ENCODE measurements at places on chromosomes 1 and 21.

- no peak for DNase-seq
Observed at GRCh38 chr1:85153149-85153891, 47.5 kb downstream of the SYDE2 start.

DNA sequence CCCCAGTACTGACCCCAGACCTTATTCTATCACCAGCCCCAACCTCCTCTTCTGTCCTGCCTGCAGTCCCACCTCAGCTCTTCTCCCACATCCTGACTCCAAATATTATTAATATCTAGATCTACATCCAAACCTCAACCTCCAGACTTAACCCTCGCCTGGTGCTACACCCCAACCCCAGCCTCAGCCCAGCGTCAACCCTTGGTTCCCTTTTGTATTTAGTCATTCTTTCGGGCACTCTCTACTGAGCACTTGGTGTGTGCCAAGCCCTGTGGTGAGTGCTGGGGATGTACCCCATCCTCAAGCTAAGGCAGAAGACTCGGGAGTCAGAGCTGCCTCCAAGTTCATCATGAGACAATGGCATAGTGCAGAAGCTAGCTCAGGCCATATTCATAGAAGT, 1.1 kb downstream of the SHISAL2A start:
- DNase-seq: no peak

GRCh38 chr1:30952098-30952497, 43.5 kb upstream of the SDC3 start:
- DNase-seq: no peak

GRCh38 chr1:37989361-37989930, 376 bp downstream of the SF3A3 start:
- DNase-seq: no peak

GRCh38 chr21:37682966-37683365, 233.3 kb downstream of the KCNJ6 start:
- no peak for DNase-seq

GRCh38 chr21:15468368-15468767, 261.4 kb upstream of the USP25 start:
- DNase-seq: no peak

DNA sequence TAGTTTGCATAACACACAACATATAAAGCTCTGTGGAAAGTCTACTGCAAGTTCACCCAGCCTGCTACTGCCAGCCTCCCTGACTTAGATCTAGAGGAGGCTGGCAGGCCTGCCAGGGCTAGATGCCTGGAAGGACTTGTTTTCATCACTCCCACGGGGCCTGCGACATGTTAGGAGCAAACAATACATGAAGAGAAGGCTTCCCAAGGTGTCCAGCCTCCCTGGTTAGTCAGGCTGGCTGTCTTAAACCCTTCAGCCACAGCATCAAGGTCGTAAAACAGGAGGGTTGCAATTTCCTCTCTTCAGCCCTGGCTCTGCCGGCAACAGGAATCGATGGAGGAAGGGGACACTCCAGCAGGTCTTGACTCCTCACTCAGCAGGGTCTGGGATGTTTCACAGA, 104.5 kb downstream of the NGF start:
- no peak for DNase-seq

GRCh38 chr1:151909167-151910149, at the start of gene THEM4:
THEM4 (minus strand) TSS chr1:151909511; CDS start chr1:151909458, 53 bp downstream.
- DNase-seq: peak; percentile 16

DNA sequence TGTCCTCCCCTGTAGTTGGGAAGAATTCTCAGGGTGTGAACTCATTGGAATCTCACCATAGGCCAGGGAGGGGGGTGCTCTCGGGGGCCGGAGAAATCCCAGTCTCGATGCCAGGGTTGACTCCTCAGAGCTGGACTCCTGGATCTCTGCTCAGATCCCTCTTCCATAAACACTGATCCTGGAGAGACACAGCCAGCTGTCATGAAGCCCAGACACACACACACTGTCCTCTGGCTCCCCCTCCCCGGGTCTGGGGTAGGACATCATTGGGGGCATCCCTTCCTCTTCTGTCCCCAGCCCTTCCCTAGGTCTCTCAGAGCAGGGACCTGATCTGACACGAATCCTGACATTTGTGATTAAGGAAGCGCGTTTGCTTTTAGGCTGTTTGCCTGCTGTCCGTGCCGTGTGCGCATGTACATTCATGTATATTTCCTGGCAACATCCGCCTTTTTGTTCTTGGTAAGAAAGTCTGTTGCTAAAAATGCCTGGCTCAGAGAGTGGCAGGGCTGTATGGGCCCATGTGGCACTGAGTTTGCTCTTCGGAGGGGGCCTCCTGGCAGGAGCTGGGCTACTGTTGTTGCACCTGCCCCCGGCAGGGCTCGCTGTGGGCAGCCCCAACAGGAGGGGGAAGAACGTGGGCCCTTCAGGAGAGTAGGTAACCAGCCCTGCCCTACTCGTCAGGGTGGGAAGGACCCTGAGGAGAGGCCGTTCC, 45.4 kb upstream of the SELENON start:
- no peak for DNase-seq

DNA sequence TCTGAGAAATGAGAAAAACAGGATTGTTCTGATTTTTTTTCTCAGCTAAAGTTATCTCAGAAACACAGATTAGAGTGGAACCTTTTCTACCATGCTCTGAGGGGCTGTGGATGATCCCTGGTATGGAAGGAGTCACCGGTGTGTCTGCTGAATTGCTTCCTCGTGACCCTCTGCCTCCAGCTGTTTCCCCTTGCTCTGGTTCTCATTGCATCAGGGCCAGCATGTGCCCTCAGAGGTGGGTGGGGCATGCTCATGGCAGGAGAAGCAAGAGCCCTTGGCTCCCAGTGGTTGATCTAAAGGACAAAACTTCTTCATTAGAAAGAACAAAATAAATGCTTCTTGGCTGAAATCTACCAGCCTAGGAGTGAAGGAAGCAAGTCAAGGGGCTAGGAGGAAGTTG, 183.2 kb upstream of the HMCN1 start:
- no peak for DNase-seq

DNA sequence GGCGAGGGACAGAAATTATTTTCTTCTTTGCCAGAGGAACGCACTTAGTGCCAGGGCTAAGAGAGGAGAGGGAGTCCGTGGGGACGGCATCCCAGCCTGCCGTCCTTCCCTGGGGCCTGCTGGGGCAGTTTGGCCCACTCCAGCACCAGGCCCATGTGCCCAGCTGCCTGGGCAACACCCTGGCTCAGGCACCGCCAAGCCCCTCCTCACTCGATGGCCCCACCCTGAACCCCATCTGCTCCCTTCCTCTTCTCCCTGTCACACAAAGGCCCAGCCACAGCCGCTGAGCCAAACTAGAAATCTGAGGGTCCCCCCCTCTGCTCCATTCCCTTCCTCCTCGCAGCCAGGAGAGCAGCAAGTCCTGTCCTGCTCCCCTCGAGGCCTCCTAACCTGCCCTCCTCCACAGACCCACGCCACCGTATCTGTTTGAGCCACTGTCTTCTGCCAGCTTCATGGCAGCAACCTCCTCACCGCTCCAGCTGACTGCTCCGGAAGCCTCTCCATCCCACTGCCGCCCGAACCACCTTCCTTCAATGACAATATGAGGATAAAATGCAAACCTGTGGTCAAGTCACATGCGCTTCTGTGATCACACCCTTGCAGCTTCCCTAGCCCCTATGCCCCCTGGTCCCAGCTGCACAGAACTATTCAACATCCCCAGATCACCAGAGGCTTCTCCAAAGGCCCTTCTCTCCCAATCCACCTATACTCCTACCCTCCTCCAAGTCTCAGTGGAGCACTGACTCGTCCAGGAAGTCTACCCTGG, 8.4 kb upstream of the TNNI1 start:
- no peak for DNase-seq

DNA sequence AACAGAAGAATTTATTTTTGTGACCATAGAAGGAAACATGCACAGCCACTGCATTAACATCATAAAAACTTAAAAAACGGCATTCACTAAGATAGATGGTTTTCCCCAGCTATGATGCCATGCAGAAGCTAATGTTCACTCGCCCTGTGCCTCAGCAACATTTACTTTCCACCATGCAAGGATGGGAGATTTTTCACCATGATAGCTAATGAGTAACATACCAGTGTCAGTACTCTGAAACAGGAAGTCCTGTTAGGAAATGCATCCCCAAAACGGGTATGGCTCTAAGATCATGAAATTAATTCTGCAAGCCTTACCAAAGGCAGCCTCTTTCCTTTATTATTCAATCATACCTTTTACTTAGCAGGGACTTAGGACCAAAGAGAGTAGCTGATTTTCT, 17.5 kb upstream of the VAMP3 start:
- DNase-seq: no peak

- no peak for DNase-seq
Observed at GRCh38 chr1:28241638-28242241, 5.8 kb downstream of the ATP5IF1 start.

- no peak for DNase-seq
Observed at GRCh38 chr1:163774401-163774945, 452.7 kb downstream of the NUF2 start.

DNA sequence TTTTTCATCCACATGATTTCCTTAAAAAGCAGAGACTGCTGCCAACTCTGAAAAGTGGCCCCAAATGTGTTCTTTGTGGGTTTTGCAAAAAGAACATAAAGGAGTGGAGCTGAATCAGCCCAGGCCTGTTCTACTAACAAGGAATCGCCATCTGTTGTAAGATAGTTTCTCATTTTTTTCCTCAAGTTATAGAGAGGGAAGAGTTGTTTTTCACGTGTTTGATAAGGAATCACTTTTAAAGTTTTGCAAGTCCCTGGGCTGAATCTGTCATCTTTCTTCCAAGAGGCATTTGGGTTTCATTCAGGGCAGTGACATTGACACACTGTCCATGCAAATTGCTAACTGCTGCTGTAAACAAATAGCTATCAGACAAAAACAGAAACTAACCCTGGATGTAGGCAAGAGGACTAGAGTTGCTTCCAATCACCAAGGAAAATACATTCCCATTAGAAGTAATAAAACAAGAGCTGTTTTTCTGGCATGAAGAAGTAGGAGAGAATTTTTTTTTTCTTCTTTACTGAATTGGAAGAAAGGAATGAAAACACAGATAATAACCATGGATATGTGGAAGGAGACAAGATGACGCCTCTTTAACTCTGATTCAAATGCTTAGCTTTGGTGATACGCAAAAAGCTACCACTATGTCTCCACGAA, 58.8 kb upstream of the TBX15 start:
- no peak for DNase-seq

DNA sequence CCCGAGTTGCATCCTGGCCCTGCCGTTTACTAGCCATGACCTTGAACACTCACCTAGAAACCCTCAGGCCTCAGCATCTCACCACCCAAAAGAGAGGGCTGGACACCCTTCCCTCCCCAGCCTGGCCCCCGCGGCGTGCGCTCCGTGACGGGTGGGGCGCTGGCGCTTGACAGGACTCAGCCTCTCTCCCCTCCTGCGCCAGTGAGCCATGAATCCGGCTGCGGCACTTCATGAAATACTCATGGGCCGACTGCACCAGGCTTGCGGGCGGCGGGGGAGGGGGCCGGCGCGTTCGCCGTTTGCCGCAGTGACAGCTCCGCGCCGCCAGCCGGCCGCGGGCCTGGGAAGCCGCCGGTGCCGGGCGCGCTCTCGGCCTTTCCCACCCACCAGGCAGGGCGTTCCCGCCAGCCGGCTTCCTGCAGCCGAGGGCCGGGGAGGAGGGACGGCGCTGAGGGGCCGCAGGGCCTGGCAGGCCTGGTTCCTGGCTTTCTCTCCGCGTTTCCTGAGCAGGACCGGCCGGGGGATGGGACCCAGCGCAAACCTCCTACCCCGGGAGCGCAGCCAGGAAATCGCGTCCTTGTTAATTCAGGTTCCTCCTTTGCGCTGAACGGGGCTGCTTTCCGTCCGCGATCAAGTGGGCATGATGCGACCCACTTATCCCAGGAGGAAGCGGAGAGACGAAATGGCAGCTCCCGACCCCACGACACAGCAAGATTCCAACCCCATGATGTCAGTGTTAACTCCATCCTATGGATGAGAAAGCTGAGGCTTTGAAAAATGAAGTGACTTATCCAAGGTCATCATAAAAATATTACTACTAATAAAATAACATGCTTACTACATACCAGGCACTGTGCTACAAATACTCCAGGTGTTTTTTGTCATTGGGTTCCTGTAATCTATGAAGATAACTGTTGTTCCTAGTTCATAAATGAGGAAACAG, 9.1 kb upstream of the LUZP1 start:
- DNase-seq: no peak

DNA sequence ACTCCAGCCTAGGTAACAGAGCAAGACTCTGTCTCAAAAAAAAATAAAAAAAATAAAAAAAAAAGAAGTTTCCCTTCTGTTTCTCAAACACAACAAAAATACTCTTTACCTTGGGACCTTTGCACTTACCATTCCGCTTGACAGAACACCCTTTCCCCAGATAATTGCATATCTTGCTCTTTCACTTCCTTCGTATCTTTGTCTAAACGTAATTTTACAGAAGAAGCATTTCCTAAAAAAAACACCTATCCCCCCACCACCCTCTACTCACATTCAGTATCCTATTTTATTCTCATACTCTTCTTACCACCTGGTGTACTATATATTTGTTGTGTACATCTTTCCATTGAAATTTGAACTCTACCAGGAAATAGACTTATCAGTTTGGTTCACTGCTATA, 32.7 kb downstream of the ASH1L start:
- DNase-seq: no peak

DNA sequence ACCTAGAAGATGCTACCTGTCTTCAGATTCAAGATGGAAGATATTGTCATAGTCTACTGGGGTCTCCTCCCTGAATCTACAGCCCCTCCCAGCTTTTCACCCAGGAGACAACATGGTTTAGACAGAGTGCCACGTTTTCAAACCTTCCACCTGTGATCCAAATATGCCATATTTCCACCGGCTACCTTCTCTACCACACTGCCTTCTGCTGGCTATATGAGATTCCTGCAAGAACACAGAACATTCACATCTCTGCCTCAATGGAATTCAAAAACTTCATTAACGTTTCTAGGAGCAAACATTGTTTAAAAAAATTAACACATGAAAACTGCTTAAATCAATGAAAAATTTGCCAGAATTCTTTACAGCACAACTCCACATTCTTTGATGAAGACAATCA, 12.9 kb upstream of the LELP1 start:
- DNase-seq: peak; percentile 12

GRCh38 chr21:14866859-14867765, 197.7 kb downstream of the NRIP1 start:
- DNase-seq: no peak

DNA sequence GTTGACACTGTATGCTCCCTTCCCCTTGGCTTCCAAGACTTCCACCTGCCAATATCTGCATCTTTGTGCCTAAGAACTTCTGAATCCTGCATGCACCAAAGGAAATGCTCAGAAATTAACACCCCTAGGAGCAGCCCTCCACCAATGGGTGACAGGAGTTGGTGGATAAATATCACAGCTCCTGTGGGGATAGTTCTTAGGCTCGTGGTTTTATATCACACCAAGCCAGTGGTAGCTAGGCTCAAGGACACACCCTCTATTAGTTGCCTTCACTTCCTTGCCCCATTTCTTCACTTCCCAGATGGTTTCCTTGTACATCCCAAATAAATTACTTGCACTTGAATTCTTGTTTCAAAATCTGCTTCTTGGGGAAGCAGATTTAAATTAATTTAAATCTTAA, 16.9 kb upstream of the CDC14A start:
- DNase-seq: no peak

- DNase-seq: no peak
Observed at GRCh38 chr1:94382201-94382600, 36.0 kb upstream of the ABCD3 start.

GRCh38 chr1:220788900-220789299, 2.2 kb downstream of the MTARC1 start:
- DNase-seq: no peak
